GM23248 (cell line): ENCODE measurements at places on chromosomes 7 and 10.

GRCh38 chr10:127063762-127064161 lies 132.6 kb downstream of the INSYN2A start:
- H3K36me3 ChIP-seq: peaks cover 26% of the 10 kb centered on the region
- no peaks in the 10 kb centered on the region for H3K27me3 ChIP-seq
- H3K27ac ChIP-seq: no peak overlapping the region

DNA sequence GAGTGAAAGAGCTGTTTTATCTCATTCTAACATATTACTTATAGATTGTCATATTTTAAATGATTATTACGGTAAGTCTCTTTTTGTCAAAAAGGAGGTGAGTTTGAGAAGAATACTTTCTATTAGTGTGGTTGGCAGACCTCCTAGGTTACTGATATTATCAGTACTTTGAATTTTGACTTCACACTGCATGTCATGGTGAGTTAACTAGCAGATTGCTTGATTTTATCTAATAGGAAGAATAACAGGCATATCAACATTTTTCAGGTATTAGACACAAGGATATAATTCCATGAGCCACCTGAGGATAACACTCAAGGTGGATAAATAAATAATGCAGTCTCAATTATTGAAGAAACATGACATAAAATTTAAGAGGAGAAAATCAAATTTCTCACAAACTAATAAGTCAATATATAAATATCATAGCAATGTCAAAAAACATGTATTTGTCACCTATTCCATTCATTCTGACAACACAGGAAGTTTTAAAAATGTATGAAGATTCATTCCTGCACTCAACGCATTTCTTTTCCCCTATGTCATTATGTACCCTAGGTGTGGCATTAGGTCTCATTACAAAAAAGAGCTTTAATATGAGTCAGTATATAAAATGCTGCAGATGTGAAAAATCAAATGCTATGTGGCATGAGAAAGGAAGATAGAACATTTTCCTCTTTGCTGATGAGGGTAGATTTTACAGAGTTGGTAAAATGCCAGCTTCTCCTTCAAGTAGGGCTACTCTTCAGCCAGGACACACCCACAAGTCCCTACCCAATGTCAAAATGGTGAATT lies 1621.6 kb downstream of the REEP3 start:
- H3K36me3 ChIP-seq: no peaks in the 10 kb centered on the region
- H3K4me3 ChIP-seq: no peak overlapping the region
- DNase-seq: no peak

- H3K36me3 ChIP-seq: no peaks in the 10 kb centered on the region
- H3K27me3 ChIP-seq: peaks cover 14% of the 10 kb centered on the region; the same call in 1 of the 2 replicates
- no peak overlapping the region for H3K27ac ChIP-seq
- no peak overlapping the region for H3K4me3 ChIP-seq
- DNase-seq: peak; percentile 16
Measured at GRCh38 chr10:75261813-75262705, 26.3 kb upstream of the COMTD1 start.

DNA sequence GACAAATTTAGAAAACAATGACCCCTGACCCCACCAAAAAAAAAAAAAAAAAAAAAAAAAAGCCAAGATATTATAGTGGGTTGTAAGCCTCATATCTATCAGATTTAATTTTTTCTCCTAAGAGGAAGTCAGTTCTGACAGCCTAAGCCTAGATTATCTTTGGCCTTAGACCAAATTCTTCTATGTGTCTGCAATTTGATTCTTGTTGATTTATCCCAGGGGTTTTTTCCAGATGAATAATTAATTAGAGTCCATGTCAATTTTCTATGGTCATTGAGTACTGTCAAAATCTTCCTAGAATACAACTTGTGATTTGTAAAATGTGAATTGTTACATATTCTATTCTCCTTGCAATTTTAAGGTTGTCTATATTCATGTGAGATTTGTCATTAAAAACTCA lies 151.6 kb upstream of the CACNA2D1 start:
- H3K4me1 ChIP-seq: no peaks in the 10 kb centered on the region
- H3K4me3 ChIP-seq: no peak overlapping the region
- H3K27me3 ChIP-seq: peaks cover 7% of the 10 kb centered on the region; the same call in 1 of the 2 replicates
- no peaks in the 10 kb centered on the region for H3K36me3 ChIP-seq
- DNase-seq: no peak
- no peak overlapping the region for H3K27ac ChIP-seq

DNA sequence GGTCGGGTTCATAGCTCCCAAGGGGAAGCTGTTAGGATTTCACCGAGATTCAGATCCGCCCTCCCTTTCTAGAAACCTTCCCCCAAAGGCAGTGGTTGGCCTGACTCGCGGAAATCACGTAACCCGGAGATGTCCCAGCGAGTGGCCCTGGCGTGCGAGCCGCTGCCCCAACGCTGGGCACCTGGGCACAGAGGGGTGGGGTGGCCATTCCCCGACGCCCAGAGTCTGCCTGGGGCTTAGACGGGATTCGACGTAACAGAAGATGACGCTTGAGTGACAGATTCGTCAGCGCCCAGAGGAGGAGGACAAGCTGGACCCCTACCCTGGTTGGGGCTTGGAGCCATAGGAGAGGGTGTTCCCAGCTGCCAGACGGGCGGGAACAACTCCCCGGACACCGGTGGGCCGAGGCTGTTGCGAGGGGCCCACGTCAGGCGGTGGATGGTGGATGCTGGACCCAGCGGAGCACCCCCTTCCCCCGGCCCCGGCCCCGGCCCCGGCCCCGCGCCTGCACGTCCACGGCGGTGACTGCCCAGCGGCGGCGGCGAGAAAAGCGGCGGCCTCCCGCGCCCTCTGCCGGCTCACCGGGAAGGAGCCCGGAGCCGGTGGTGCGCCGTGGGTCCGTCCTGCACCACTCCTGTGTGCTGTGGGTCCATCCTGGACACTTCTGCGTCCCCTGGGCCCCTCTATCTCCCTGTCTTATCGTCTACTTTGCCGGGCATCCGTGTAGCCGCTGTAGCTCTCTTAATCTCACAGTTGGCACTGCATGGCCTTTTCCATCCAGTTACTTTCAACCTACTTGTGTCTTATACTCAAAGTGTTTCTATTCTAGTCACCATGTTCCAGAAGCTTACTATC lies 35.4 kb upstream of the KNDC1 start:
- DNase-seq: no peak
- no peaks in the 10 kb centered on the region for H3K27me3 ChIP-seq
- H3K4me3 ChIP-seq: no peak overlapping the region
- no peak overlapping the region for H3K27ac ChIP-seq
- no peaks in the 10 kb centered on the region for H3K4me1 ChIP-seq

GRCh38 chr7:99201027-99201426 lies 6.9 kb downstream of the KPNA7 start:
- DNase-seq: peak; percentile 95
- no peaks in the 10 kb centered on the region for H3K36me3 ChIP-seq
- H3K4me3 ChIP-seq: no peak overlapping the region
- H3K27ac ChIP-seq: peak overlapping the region; percentile 67
- no peaks in the 10 kb centered on the region for H3K27me3 ChIP-seq

DNA sequence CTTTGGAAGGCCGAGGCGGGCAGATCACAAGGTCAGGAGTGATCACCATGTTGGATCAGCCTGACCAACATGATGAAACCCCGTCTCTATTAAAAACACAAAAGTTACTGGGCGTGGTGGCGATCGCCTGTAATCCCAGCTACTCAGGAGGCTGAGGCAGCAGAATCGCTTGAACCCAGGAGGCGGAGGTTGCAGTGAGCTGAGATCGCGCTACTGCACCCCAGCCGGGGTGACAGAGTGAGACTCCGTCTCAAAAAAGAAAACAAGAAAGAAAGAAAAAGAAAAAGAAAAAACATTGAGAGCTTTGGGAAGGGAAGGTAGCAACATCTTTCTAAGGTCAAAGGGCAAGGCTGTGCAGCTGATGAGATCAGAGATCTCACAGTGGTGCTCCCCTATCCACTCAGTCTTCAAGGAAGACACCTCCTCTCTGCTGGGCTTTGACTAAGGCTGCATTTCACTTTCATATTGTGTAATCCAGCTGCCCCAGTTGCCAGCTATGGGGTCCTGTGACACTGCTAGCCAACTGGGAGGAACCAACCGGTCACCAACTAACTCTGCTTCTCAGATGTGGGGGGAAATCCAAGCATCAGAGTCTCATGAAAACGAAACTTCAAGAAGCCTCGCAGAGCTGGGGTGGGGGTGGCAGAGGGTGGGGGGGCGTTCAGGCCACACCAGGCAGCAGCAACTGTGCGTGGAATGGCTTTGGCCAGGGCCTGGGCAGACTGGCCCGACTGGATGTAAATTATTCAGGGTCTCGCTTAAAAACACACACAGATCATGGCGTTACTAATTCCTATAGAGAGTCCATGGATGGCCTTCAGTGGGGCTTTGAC lies 1.5 kb downstream of the IL15RA start:
- no peaks in the 10 kb centered on the region for H3K36me3 ChIP-seq
- no peaks in the 10 kb centered on the region for H3K27me3 ChIP-seq
- H3K4me1 ChIP-seq: peaks cover 4% of the 10 kb centered on the region; the same call in 1 of the 2 replicates
- H3K27ac ChIP-seq: no peak overlapping the region
